ENCODE measurements at places on chromosomes 5 and 9. TPM values are rescaled to one million over a fixed set of nuclear protein-coding genes. Genes with fewer than 3 reads are reported as not detected.

MOB3B gene
- 2.1 TPM for total RNA-seq

IL3 gene
- not detected for total RNA-seq

SLC36A2 gene
- 0.16 TPM for total RNA-seq

PDE6A gene
- 0.22 TPM for total RNA-seq

CER1 gene
- not detected for total RNA-seq

DPM2 gene
- total RNA-seq, result 14.0 TPM

DNA sequence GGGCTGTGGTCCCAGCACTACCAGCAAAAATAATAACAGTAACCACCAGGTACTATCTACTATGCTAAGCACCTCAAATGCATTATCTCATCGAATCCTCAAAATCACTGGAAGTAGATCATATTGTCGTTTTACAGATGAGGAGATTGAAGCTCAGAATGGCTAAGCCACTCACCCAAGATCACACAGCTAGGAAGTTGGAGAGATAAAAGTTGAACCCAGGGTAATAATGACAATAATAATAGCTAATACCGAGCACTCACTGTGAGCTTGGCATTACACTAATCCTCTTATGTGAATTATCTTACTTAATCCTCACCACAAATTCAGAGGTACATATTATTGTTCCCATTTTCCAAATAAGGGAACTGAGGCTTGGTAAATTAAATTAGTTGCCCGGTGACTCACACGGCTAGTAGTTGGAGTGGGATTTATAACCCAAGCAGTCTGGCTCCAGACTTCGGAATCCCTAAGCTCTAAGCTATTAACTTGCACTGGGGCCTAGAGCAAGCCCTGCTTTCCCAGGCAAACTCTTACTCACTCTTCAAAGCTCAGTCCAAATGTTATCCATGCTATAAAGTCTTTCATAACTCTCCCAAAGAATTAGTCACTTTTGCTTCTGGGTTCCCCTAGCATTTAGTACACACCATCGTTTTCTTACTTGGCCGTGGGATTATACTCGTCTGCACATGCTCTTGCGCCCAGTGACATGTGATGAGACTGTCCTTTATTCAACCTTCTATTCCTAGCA is 3.8 kb downstream of the ARSI start:
- peaks cover 25% of the 10 kb centered on the region for H3K4me1 ChIP-seq
- H3K36me3 ChIP-seq, result no peaks in the 10 kb centered on the region
- peak overlapping the region; percentile 50 for H3K27ac ChIP-seq
- peaks cover 40% of the 10 kb centered on the region for H3K27me3 ChIP-seq

DNA sequence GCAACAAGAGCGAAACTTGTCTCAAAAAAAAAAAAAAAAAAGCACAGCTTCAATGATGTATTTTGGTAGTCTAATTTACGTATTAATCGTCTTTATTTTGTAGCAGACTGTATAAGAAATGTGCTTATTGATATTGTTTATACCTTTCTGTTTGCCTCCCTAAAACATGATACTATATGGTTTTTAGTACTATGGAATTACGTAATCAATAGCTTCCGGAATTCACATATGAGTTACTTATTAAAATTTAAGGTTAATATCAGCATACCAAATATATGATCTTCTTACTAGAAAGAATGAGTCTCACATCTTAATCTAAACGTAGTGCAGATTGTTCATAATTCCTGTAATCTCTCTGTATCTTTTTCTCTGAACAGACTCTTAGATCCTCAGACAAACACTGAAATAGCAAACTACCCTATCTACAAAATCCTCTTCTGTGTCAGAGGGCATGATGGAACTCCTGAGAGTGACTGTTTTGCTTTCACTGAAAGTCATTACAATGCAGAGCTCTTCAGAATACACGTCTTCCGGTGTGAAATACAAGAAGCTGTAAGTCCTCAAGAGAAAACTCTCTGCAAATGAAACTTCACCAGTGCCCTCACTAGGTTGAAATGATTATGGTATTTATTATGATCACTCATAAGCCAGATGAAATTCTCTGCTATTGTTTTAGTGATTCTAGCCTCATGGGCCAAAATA is 44.4 kb upstream of the GPR21 start:
- H3K27me3 ChIP-seq, result no peaks in the 10 kb centered on the region
- DNase-seq, result no peak
- H3K36me3 ChIP-seq, result peaks cover 57% of the 10 kb centered on the region
- no peaks in the 10 kb centered on the region for H3K4me1 ChIP-seq
- no peak overlapping the region for H3K4me3 ChIP-seq

DNA sequence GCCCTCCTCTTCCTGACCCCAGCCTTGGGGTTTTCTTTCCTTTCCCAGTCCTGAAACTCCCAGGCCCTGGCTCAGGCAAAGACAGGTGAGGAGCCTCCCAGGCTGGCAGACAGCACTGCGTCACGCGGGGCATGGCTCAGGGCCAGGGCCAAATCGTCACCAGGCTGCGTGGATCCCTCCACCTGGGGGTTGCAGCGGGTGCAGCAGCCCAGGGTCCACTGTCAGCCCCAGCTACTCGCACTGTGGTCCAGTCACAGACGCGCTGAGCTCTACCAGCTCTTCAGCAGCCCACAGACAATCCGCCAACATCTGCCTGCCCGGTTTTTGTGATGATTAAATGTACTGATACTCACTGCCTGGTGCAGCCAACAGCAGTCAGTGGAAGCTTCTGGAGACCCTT is 12.1 kb downstream of the FAM78A start:
- peak overlapping the region; percentile 99 for H3K27ac ChIP-seq
- H3K4me3 ChIP-seq, result no peak overlapping the region
- peaks cover 35% of the 10 kb centered on the region for H3K36me3 ChIP-seq
- DNase-seq, result no peak
- H3K4me1 ChIP-seq, result peaks cover 91% of the 10 kb centered on the region

DNA sequence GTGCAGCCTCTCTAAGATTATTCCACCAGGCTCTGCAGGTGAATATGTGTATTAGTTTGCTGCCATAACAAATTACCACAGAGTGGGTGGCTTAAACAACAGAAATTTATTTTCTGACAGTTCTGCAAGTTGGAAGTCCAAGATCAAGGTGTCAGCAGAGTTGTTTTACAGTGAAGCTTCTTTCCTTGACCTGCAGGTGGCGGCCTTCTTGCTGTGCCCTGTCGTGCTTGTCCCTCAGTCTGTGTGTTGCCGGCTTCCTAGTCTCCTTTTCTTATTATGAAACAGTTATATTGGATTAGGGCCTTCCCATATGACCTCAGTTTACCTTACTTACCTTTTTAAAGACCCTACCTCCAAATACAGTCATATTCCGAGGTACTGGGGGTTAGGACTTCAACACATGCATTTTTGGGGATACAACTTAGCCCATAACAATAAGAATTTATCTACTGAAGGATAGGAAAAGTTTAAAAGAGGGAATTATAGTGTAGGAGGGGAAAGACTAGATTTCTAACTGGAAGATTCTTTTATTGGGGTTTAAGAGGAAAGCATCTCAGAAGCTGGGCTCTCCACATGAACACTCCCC is 97.4 kb downstream of the OSTF1 start:
- H3K4me3 ChIP-seq, result no peak overlapping the region
- H3K27ac ChIP-seq, result no peak overlapping the region
- DNase-seq, result no peak
- peaks cover 6% of the 10 kb centered on the region for H3K36me3 ChIP-seq
- no peaks in the 10 kb centered on the region for H3K27me3 ChIP-seq

GRCh38 chr9:92292338-92293074 is 991 bp downstream of the IARS1 start:
- peaks cover 42% of the 10 kb centered on the region for H3K4me1 ChIP-seq
- peak overlapping the region; percentile 79 for H3K4me3 ChIP-seq
- no peak for DNase-seq
- peaks cover 30% of the 10 kb centered on the region for H3K36me3 ChIP-seq
- H3K27me3 ChIP-seq, result no peaks in the 10 kb centered on the region
- H3K27ac ChIP-seq, result peak overlapping the region; percentile 79

DNA sequence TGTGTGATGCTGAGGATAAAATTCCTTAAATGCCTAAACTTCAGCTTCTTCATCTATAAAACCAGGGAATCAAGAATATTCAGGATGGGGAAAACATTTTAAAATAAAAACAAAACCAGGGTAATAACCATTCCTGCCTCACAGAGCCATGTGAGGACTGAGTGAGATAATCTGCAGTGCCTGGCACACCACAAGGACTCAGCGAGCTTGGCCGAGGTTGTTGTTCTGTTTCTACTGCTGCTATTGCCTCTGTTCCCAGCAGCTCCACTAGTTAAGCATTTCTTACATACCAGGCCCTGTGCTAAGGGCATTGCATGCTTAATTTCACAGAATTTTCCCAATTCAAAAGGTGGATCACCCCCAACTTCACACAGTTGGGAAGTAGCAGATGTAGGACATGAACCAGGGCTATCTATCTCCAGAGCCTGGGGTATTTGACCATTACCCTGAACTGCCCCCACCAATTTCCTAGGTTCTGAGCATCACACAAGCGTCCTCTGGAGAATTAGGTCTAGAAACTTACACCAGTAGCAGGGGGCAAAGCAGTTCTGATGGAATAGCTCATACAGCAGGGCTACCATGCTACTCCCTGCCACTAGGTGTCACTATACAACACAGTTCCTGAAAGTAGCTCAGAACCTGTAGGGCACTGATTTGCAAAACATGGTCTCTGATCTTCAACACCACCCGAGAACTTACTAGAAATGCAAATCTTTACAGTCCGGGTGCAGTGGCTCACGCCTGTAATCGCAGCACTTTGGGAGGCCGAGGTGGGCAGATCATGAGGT is 74.3 kb downstream of the LRSAM1 start:
- peaks cover 42% of the 10 kb centered on the region for H3K36me3 ChIP-seq
- H3K27ac ChIP-seq, result peak overlapping the region; percentile 95
- DNase-seq, result no peak
- no peak overlapping the region for H3K4me3 ChIP-seq
- peaks cover 94% of the 10 kb centered on the region for H3K4me1 ChIP-seq

GRCh38 chr5:67215519-67216471 is 19.2 kb upstream of the CD180 start:
- peak overlapping the region; percentile 86 for H3K27ac ChIP-seq
- H3K36me3 ChIP-seq, result no peaks in the 10 kb centered on the region
- no peaks in the 10 kb centered on the region for H3K27me3 ChIP-seq
- peaks cover 28% of the 10 kb centered on the region for H3K4me1 ChIP-seq
- peak; percentile 92 for DNase-seq

DNA sequence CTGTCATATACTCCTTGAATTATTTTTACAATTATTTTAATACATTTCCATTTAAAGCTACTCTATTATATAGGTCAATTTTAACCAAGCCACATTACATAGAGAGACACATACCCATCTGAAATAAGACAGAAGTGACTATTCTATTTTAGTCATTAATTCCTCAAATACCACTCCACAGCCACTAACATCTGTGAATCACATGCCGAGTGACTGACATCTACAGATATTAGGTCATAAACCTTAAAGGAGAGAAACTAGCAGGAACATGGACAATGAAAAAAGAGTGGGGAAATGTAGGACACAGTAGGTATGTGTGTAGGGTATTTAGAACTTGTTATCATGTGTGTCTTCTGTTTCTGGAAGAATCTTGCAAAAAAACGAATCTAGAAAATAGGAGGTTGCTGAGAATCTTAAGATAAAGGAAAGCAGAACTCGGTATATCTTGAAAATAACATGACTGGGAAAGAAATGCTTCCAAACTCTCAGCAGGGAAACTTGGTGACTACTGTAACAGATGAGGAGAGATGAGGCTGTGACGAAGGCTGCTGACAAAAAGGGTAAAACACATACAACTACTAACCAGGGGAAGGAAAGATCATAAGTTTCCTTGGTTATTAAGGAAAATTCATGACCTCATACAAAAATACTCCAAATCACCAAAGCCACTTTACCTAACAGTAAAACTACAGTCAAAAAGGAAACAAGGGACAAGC is 84.6 kb downstream of the PLPP1 start:
- no peak overlapping the region for H3K4me3 ChIP-seq
- peak overlapping the region; percentile 53 for H3K27ac ChIP-seq
- H3K4me1 ChIP-seq, result peaks cover 95% of the 10 kb centered on the region
- no peaks in the 10 kb centered on the region for H3K27me3 ChIP-seq
- DNase-seq, result no peak

DNA sequence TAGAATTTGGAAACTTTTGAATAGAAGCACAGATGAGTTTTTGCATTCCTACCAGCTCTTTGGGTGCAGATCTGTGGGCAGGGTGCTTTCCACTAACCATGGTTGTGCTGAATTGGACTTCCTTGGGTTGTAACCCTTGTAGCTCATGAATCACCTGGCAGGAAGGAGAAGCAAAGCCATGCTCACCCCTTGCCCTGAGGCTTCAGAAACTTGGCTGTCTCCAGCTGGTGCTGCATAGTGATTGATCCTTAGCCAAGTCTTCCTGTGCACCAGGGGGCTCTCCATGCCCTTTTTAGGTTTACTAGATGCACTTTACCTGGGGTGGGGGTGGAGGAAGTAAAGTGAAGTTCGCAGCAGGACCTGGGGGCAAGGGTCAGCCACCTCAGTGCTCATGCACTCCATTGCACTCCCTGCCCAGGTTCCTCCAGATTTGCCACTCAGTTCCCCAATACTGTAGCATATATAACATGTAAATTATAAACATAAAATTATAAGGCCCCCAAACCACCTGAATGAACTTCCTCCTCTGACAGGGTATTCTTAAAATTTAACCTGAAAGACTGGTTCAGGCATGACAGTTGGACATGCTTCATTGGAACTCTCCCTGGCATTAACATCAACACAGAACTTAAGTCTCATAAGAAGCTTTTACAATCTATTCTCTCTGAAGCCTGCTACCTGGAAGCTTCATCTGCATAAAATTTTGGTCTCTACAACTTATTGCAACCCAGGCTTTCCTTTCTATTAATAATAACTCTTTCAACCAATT is 25.8 kb upstream of the IFNA14 start:
- peaks cover 35% of the 10 kb centered on the region for H3K27me3 ChIP-seq
- H3K4me3 ChIP-seq, result no peak overlapping the region
- no peaks in the 10 kb centered on the region for H3K36me3 ChIP-seq
- H3K27ac ChIP-seq, result no peak overlapping the region
- no peaks in the 10 kb centered on the region for H3K4me1 ChIP-seq
- no peak for DNase-seq

DNA sequence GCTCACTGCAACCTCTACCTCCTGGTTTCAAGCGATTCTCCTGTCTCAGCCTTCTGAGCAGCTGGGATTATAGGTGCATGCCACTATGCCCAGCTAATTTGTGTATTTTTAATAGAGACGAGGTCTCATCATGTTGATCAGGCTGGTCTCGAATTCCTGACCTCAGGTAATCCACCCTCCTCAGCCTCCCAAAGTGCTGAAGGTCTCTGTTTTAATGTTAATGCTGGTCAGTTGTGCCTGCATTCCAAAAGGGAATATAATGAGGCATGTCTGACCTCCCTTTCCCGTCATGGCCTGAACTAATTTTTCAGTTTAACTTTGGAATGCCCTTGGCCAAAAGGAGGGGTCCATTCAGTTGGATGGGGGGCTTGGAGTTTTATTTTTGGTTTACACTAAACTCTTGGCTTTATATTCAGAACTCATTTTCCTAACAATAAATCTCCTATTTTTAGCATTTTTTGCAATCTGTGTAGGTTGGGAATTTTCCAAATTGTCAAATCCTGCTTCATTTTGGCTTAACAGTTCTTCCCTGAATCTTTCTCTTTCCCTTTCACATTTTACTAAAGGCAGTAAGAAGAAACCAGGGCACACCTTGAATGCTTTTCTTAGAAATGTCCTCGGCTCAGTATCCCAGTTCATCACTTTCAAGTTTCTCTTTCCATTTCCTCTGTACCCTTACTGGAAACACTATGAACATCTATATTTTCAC is 1175.5 kb downstream of the MAT2B start:
- H3K27ac ChIP-seq, result no peak overlapping the region
- no peaks in the 10 kb centered on the region for H3K27me3 ChIP-seq
- no peaks in the 10 kb centered on the region for H3K4me1 ChIP-seq
- H3K36me3 ChIP-seq, result no peaks in the 10 kb centered on the region

Data from left ventricle myocardium inferior (tissue), 1 donor.